Activated T-helper 1 cell treated with anti-CD3 and anti-CD28 coated beads, Interleukin-2, amount 50 U/mL, for 16 hours (primary cell): ENCODE measurements at places on chromosomes 2 and 18.

DNA sequence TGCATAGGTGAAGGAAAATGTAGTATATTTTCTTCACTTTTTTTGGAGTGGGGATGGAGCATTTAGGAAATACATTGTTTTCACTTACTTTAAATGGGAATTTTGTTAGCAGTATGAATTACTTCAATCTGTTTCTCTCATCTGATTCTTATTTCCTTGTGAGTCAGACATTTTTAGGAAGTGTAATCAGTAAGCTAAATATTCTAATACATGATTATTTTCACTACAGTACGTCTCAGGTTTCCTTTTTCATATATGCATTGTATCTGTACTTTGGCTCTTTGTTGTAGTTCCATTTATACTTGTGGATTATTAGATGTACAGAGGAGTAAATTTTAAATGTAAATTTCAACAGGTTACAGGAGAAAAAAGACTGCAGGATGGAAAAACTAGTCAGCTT lies 27.9 kb downstream of the GPD2 start:
- no peak for DNase-seq

DNA sequence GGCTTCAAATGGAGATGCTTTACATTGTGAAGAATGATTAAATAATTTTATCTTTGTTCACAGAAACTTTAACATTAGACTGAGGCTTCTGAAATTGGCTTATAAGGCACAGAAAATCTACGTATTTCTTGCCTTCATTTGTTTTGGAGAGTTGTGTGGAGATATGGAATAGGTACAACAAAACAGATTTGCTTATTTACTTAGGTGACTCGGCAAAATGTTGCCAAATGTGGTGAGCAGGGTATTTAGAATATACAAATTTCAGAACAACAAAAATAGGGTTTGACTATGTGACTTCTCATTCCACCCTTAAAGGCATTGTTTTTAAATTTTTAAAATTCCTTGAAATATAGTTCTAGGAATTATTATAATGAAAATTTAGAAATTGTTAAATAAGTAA lies 134.2 kb downstream of the KCNJ3 start:
- DNase-seq: no peak

DNA sequence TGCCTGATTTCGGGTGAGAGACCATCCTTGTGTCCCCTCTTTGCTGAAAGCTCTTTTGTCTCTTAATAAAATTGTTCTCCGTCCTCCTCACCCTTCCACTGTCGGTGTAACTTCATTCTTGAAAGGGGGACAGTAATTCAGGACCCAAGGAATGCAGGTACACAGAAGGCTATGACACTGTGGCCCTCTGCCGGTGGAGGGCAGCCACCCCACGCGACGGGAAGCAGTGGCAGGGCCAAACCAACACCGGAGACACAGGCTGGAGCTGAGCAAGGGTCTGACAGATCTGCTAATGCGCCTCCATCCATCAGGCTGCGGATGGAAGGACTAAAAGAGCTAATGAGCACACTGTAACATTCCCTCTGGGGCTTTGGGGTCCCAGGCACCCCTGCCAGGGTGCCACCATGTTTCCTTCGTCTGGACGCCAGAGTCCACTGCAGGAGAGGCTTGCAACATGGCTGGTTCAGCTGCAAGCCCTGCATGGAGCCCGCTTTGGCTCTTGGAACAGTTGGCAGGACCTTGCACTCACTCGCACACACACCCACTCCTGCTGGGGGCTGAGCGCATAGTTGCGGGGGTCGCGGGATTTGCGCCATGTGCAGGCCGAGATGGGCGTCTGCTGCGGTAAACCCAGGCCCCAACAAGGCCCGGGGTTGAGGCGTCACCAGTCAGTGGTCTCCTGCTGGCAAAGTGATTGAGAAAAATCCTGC lies 544.1 kb upstream of the CDH7 start:
- no peak for DNase-seq

GRCh38 chr2:181164699-181165098 lies 184.3 kb downstream of the UBE2E3 start:
- no peak for DNase-seq

GRCh38 chr2:142840436-142840835 lies 37.0 kb upstream of the KYNU start:
- DNase-seq: no peak

- DNase-seq: no peak
These were observed 25.1 kb downstream of the STAT4 start for GRCh38 chr2:191125646-191126045.

DNA sequence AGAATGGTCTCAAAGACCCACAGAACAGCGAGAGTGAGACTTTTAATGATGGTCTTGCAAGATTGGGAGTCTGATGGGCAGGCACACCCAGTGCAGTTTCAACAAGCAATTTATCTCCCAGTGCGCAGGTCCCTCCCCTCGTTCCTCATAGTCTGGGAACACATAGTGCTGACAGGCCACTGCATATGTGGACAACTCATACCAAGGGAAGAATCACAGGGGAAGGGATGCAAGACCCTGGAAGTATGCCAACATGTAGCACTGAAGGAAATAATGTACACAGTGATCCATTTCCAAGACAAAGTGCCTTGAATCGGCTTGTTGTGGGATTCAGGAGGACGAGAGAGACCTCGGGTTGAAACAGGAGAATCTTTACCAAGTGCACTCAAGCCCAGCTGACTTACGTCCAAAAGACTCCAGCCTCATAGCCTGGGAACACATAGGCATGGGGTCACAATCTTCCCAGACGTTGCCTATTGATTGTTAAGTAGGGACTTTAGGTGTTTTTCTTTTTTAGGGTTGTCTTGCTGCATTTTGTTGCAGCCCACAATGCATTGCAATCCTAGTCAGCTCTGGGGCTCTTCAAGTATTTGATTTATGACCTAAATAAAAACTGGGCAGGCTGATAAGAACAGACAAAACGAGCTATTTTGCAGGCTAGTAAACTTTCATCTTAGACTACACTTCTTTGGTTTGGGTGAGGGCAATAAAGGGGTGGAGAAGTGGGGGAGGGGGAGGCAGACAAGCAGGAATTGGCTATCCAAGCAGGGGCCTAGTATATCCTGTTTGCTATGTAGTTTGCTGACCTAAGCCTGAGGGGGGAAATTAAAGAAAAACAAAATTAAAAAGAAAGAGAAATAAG lies 24.7 kb upstream of the SERPINB5 start:
- DNase-seq: no peak

- DNase-seq: no peak
These were observed 12.8 kb downstream of the SLC5A7 start for GRCh38 chr2:107999158-107999557.

GRCh38 chr18:74797577-74798151 lies 200.0 kb downstream of the ZNF407 start:
- DNase-seq: no peak

GRCh38 chr18:12256951-12257350 lies 2.8 kb downstream of the CIDEA start:
- DNase-seq: no peak

GRCh38 chr18:7678801-7679200 lies 111.7 kb downstream of the PTPRM start:
- DNase-seq: no peak

- DNase-seq: no peak
These were observed 1748.4 kb upstream of the CELF4 start for GRCh38 chr18:39313992-39314391.

- DNase-seq: no peak
These were observed 33.7 kb downstream of the LCT start for GRCh38 chr2:135803278-135803677.

GRCh38 chr2:10500601-10501361 lies 52.7 kb upstream of the ODC1 start:
- DNase-seq: no peak

GRCh38 chr2:25903216-25903776 lies 25.0 kb upstream of the ASXL2 start:
- no peak for DNase-seq

GRCh38 chr2:47225061-47225783 lies 70.1 kb upstream of the STPG4 start:
- no peak for DNase-seq

DNA sequence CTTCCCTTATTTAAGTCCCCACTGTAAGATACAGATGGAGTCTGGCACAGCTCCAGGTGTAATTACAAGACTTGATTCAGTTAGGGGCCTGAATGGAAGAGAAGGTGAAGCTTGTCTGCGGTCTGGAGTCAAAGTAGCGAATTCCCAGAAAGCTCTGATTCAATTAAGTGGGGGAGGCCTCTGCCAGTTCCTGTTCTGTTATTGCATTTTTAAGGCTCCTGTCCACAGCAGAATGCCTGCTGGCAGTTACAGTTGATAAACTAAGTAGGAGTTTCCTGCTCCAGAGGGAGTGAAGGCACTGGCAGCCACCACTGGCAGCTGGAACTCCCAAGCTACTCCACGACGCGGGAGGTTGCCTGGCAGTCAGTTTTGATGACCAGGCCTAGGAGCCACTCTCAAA lies 181.1 kb downstream of the SOCS6 start:
- DNase-seq: no peak

DNA sequence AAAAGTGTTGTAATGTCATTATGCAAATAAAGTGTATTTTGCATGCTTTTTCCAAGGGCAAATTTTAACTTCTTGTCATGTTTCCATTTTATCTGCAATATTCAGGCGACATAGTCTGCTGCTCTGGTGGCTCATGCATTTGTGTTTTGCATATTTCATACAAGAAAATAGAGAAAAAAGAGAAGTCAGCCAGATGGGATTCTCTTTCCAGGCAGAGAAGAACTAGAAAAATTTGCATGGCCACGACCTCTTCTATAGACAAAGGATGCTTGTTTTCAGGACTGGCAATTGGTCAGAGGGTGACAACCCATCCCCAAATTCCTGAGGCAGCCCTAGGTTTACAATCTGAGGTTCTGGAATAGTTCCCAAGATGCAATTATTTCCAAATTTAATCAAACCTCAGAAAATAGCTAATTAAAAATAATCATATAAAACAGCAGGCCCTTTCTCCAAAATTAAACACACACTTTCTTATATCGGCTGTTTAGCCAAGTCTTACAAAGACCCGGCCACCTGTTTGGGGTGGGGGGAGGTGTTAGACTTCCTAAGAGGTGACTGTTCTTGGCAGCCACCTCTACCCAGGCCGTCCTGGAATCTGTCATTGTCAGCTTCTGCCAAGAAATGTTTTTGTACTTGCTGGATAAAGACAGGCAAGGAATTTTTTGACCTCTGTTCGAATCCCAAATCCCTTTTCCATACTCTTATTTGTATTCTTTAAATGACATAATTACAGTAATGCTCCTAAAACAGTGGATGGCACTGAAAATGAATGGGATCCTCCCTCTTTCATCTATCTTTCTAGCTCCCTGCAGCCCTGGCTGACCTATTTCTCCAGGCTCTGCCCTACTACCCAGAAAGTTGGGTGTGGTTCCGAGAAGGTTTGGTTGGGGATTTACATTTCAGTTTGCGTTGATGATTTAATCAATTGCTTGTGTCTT lies 20.8 kb upstream of the SOS1 start:
- no peak for DNase-seq

GRCh38 chr2:154794406-154794805 lies 95.9 kb downstream of the KCNJ3 start:
- no peak for DNase-seq

DNA sequence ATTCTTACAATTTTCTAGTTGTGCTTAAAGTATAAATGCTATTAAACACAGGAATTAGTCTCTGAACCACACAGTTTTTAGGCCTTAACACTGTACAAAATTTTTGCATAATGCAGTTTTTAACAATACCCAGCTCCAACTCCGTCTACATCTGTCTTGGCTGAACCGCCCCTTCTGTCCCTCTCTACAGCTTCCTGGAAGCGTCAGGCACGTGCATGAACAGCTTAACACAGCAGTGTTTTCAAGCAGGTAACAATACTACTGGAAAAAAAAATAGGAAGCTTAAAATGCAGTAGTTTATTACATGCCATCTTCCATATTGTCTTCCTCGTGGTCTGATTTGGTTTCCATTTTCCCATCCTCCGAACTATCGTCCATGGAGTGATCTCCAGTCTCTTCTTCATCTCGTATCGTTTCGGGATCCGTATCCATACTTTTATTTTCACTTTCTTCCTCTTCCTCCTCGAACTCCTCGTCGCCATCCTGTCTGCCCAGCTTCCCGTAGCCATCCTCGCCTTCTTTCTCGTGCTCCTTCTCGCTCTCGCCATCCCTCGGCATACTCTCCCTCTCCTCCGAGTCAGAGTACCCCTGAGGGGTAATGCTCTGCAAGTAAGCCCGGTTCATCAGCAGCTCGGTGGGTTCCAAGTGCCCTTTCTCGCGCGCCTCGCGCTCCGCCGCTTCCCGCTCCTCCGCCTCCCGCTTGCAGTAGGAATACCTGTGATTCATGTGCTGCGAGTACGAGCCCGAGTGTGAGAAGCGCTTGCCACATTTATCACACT lies 130.6 kb downstream of the ZEB2 start:
- DNase-seq: no peak

DNA sequence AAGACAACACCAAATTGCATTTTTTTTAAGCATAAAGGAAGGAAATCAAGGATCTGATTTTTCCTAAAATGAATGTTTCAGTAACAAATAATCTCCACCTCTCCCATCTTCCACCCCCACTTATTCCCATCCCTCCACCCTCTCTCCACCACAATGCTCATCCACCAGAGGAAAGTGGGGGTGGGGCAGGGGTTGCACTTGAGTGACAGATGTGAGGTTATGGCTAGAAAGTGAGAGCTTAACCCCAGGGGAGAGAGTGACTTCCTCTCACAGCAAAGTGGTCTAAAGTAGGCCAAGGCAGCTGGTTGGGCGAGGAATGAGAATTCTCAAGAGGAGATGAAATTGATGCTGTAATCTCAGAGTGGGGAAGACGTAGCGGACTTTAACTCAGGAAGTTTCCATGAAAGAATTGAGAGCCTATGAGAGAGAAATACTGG lies 104.7 kb downstream of the HNRNPLL start:
- DNase-seq: no peak

- no peak for DNase-seq
These were observed 233.6 kb upstream of the THSD7B start for GRCh38 chr2:136531731-136532130.

DNA sequence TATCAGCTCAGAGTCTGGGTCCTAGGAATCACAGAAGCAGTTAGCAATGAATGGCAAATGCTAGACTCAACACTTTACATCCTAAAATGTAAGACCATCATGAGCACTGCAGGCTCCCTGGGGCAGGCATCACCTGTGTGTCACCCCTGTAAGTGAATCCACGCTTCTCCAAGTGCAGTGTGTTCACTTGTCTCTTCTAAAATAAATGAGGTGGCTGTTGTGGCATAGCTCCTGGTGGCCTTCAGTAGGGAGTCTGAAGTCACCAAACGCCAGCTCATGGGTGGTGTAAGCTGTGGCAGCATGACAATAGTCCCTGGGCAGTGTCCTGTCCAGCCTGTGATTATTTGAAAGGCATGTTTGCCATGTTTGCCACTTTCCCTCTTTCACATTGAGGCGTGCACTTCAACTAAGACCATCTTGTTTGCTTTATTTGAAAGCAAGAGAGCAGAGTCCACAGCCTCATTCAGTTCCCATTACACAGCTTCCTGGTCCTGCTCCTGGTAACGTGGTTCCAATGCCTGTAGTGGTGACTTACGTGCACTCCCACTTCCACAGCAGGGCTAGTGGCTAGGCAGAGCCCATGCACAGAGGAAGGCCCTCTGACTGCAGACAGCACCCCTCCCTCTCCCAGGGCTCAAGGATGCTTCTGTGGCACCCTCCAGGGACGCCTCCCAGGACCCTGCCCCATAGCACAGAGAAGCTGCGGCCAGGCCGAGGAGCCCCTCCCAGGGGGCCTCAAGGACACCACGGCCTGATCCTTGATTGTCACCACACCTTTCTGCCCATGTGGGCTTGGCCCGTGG lies 24.3 kb downstream of the COA5 start:
- no peak for DNase-seq

- DNase-seq: no peak
These were observed 67.6 kb downstream of the MIB1 start for GRCh38 chr18:21808185-21808584.
